ENCODE measurements at places on chromosomes 2 and 18. TPM values are rescaled to one million over a fixed set of nuclear protein-coding genes. Genes with fewer than 3 reads are reported as not detected.
A peak's percentile ranks its signal among the peaks of the same experiment; 100 is the strongest.

Gene INPP1
- total RNA-seq, result 15.8 TPM

Gene BMP10
- total RNA-seq, result not detected

Gene EN1
- total RNA-seq, result not detected

Gene GPR45
- not detected for total RNA-seq

Gene CMPK2
- total RNA-seq, result 6.8 TPM

Gene CREG2
- not detected for total RNA-seq

Gene NR4A2
- total RNA-seq, result 10.0 TPM

Gene COX7A2L
- total RNA-seq, result 102 TPM

GRCh38 chr18:34691614-34692013, 18.5 kb upstream of the DTNA start:
- DNase-seq, result no peak

DNA sequence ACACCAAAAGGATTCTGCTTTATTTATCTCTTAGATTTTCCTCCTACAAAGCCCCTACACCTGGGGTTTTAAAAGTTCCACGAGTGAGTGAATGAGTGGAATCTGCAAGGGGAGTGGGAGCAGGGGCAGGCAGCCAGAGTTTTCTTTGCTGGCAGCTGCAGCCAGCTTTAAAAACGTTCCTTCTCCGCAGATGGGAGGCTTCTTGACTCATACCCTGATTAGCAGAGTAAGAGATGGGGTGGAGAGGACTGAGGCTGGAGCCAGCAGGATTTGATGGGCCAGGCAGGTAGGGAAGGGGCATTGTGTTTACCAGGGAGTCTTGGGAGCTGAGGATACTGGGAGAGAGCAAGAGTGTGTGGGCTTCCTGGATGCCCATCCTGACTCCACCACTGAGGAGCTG, 99.6 kb upstream of the TNP1 start:
- no peak for DNase-seq

- DNase-seq, result no peak
Measured at GRCh38 chr2:38619458-38620164, 16.9 kb upstream of the HNRNPLL start.

- no peak for DNase-seq
Measured at GRCh38 chr2:113183703-113184102, 9.9 kb downstream of the PSD4 start.

DNA sequence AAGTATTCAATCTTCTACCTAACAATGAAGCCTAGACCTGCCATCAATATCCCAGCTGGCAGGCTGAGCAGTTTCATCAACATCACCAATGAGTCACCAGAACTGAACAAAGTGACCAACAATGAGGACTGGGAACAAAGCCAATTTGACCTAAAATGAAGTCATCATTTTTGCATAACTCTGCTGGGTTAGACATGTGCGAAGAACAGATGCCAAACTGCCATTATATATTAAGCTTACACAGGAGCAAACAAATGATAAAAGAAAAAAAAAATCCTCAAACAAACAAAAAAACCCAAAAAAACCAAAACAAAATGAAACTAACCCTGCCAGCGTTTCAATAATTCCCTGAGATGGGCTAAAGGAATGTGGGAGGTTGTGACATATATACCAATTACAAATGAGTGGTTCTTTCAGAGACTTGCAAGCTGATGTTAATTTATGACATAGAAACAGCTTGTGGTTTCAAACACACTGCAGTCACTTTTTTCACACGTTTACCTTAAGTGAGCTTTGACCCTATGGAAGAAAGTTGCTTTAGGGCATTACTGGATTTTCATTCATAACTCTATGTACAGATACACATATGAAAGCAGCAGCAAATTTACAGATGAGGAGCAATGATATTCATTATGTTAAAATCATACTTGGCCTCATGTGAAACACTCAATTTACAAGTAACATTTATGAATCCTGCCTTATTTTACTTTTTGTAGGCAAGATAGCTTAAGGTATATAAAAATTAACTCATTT, 56.9 kb upstream of the CCDC141 start:
- DNase-seq, result no peak

- DNase-seq, result peak; percentile 99
Measured at GRCh38 chr2:25878361-25879132, at the start of gene ASXL2. TSS of gene ASXL2 (minus strand) at chr2:25878487. CDS start at chr2:25878222, 265 bp downstream.

- no peak for DNase-seq
Measured at GRCh38 chr2:8004250-8004681, 677.6 kb upstream of the ID2 start.

DNA sequence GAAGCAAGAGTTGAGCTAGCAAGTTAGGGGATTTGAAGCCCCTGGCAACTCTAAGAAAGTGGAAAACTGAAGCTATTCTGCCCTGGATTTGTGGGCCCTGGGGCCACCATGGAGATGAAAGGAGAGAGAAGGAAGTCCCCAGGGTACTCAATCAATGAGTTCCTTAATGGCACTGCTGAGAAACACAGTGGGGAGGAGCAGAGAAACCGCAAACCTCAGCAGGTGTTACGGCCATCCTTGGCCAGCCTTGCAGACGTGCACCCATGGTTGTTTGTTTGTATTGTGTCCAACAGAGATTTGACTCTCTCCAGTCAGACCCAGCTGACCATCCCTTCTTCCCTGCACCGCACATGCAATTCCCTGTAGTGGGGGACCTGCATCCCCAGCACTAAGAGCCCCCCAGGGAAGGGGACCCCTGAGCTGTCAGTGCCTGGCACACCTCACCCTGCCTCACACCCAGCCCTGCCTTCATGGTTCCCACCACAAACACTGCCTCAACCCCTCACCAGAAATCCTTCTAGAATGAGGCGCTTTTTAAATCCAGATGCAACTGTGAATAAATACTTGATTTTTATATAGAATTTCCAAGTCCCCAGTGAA, 255.3 kb downstream of the SH3BP4 start:
- no peak for DNase-seq

- no peak for DNase-seq
Measured at GRCh38 chr18:30765247-30765646, 277.3 kb downstream of the DSC3 start.

Data from activated CD4-positive, alpha-beta memory T cell treated with anti-CD3 and anti-CD28 coated beads for 36 hours (primary cell).